ENCODE measurements at places on chromosomes 11 and 22.

GRCh38 chr11:13997881-13998280, 35.4 kb downstream of the SPON1 start:
- no peak for DNase-seq

- no peak for DNase-seq
Observed at GRCh38 chr11:86403458-86403857, 28.8 kb downstream of the CCDC81 start.

GRCh38 chr11:2791139-2791520, 91.3 kb upstream of the KCNQ1OT1 start:
- DNase-seq: no peak

GRCh38 chr11:133041181-133041580, 491.1 kb downstream of the OPCML start:
- DNase-seq: no peak

- no peak for DNase-seq
Observed at GRCh38 chr22:46063846-46064227, 86.5 kb upstream of the PPARA start.

GRCh38 chr22:43262990-43263644, 76.2 kb upstream of the TTLL12 start:
- DNase-seq: no peak

DNA sequence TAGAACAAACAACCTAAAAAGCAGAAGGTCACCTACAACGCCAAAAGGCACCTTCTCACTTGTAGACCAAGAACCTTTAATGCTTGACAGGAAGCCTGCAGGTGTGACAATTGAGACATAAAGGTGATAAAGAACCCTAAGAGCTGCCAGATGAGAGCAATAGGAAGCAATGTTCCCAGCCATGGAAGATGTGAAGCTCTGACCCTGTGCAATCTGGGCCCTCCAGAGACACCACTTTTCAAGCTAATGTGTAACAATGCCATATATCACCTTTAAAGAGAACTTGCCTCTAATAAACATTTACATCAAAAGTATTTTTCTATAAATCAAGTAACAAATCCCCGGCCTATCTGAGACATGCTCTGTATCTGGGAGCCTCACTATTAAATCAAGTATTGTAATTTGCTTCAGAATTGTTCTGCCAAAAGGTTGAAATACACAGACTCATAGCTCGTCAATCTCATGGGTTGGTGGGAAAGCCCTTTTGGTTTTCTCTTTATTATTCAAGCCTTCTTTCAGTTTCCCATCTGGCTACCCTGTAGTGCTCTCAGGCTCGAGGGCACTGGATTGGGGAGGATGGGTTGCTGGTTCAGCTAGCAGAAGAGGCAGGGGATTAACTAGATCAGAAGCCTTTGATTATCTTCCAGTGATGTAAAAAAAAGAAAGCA, 368.9 kb downstream of the BUD13 start:
- DNase-seq: no peak

DNA sequence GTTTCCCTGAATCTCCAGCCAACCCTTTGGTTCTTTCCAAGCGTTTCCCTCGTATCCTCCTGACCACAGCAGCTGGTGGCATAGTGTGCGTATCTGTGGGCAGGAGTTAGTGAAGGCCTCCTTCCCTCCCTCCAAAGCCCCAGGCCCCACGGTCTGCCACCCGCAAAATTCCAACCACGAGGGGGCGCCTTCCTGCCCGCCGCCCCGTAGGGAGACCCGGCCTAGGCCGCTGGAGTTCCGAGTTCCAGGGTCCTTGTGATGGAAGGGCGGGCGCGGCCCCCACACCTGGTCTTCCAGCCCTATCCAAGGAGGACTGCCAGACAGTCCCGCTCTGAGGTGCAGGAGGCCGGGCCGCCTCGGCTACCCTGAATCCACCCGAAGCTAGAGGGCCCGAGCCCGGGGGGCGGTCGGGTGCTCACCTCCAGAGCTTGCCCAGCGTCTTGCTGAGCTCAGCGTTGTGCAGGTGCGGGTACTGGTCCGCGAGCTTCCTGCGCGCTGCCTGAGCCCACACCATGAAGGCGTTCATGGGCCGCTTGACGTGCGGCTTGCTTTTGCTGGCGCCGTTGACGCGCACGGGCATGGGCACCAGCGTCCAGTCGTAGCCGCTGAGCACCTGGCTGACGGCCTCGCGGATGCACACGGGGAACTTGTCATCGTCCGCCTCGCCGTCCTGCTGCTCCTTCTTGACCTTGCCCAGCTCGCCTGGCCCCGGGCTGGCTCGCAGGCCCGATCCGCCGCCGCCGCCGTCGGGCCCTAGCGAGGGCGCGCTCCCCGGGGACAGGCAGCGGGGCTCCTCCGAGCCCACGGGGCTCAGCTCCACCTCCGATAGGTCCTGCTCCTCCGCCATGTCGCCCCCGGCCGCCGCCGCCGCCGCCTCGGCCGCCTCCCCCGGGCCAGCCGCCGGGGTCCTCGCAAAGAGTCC, 1.2 kb downstream of the SOX10 start:
- DNase-seq: no peak

DNA sequence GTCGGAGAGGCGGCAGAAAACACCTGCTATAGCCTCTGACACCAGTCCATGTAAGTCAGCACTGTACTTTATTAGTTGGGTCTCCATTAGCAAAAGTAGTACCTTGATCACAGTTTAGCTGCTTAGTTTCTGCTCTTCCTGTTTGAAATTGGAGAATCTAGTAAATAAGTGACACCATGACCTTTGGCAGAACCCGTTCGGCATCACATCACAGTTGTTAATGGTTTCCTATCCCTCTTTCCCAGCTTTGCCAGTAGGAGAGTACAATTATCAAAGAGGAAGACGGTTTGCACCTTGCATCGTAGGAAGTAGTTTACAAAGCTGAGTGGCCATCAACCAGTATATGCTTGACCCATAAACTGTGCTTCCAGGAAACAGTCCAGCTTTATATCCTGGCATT, 101.8 kb downstream of the TRIM44 start:
- DNase-seq: no peak

GRCh38 chr22:30591191-30591587, 521 bp downstream of the PES1 start:
- DNase-seq: no peak

GRCh38 chr11:87275176-87275575, 237.4 kb downstream of the TMEM135 start:
- no peak for DNase-seq

DNA sequence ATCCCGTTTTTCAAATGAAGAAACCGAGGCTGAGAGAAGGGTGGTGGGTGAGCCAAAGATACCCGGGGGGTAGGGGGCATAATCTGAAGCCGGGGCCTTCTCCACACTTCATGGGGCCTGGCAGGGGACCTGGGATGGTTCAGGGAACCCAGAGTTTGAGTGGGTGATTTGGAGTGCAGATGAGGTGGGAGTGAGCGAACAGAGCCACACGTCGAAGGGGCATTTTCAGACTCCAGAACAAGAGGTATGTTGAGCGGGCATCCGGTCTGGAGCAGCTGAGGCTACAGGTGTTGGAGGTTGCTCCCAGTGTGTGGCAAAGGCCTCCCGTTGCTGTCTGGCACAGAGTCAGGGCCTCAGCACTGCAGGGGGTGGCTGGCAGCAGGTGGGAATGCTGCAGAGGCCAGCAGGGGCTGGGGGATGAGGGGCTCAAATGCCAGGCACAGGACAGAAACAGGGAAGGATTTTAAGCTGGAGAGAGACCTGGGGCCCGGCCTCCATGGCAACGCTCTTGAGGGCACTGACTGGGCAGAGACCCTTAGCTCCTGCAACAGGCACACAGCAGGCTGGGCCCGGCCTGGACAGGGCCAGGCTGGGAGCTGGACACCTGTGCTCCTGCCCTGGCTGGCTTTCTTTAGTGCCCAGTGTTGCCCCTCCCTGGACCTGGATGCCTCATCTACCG, 46.2 kb downstream of the WNT11 start:
- DNase-seq: no peak

DNA sequence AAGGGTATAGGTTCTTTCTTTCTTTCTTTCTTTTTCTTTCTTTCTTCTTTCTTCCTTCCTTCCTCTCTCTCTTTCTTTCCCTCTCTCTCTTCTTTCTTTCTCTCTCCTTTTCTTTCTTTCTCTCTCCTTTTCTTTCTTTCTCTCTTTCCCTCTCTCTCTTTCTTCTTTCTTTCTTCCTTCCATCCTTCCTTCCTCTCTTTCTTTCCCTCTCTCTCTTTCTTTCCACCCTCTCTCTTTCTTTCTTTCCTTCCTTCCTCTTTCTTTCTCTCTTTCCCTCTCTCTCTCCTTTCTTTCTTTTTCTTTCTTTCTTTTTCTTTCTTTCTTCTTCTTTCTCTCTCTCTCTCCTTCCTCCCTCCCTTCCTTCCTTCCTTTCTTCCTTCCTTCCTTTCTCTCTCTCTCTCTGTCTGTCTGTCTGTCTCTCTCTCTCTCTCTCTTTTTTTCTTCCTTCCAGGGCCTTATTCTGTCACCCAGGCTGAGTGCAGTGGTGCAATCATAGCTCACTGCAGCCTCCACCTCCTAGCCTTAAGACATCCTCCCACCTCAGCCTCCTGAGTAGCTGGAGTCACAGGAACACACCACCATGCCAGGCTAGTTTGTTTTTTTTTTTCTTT, 26.8 kb downstream of the LIF start:
- no peak for DNase-seq

DNA sequence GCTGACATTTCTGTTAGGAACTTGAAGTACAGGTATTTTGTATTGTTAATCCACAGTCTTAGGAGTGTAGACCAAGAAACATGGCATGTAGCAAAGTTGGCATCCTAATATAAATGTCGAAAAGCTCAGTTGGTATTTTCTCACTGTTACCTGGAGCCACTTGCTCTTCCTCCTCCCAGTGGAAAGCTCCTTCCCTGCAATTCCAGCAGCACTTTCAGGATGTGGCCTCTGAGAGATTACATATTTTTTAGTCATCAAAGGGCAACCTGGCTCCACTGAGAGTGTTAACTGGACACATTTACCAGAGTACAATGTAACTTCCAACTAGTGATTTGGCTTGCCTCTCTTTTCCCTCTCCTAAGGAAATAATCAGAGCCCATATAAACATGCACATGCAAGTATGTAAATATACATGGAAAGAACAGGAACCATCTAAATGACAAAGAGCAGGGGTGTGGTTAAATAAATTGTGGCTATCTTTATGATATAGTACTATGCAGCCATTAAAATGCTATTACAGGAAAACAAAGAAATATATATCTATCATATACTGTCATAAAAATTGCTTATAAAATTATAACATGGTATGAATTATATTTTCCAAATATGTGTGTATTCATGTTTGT, 14.3 kb upstream of the EED start:
- no peak for DNase-seq

GRCh38 chr11:116459185-116460045, 313.4 kb downstream of the BUD13 start:
- DNase-seq: no peak

DNA sequence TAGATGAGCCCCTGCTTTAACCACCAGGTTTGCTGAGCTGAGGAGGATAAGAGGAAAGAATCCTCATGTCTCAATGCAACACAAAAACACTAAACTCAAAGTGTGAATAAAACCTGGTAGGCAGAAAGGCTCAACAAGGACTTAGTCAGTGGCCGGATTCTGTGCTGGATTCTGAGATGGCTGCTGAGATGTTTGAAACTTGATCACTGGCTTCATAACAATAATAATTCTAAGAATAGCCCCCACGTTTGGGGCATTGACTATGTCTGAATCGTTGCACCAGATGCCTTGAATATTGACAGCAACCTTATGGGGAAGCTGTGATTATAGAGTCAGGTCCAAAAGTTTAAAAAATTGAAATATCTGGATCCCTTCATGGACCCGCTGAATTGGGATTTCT, 4.6 kb downstream of the DKK3 start:
- DNase-seq: no peak

- DNase-seq: no peak
Observed at GRCh38 chr11:102307727-102308038, 9.6 kb upstream of the BIRC3 start.

GRCh38 chr11:37503411-37504059, 905.5 kb upstream of the RAG2 start:
- DNase-seq: no peak

DNA sequence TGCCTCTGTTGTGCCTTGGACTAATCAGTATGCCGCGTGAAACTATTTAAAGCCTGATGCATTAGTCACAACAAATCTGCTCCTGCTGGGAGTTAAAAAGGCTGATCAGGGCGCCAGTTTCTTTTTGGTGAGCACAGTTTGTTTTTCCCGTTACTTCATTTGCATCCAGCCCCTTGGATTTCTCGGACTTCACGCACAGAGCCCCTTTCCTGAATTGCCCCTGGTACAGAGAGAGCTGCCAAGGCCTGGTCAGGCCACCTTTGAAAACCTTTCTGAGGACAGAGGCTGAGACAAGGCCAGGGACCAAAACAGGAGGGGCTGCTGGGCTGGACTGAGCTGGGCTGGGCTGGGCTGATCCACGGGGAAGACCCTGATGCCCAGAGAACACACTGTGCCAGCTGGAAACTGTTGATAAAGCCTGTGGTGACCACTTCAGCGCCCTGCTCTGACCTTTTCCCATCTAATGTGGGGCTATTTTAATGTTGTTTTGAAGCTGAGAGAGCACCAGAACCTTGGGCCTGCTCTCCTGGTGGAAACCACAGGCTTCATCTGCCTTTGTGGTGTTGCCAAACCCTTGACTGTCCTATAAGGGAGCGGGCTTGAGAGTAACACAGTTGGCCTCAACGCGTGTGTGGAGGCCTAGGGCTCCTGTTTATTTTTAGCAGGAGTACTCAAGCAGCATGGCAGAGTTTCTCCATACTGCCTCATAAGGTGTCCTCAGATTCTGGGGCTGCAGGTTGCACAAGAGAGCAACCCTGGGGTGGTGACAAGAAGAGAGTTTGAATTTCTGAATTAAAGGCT, 44.2 kb downstream of the NAV2 start:
- DNase-seq: no peak

- no peak for DNase-seq
Observed at GRCh38 chr11:125201525-125202141, 37.1 kb downstream of the PKNOX2 start.

DNA sequence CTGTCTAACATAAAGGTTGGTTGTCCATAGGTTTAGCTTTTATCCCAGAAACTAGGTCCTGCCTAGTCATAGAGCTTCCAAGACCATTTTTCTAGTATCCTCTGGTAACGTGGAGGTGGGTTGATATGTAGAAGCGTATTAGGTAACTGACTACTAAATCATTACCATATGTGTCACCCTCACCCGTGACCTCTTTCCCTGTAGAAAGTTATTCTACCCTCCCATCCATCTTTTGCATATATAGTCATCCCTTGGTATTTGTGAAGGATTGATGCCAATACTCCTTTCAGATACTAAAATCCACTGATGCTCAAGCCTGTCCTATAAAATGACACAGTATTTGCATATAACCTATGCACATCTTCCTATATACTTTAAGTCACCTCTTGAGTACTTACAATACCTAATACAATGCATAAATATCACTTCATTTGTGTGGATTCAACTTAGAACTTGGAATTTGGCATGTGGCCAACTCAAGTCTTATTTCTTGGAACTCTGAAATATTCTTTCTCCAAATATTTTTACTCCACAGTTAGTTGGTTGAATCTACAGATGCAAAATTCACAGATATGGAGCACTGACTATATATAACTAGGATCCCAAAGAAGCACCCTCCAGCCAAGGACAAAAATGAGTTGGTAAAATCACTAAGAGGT, 497.0 kb upstream of the TENM4 start:
- DNase-seq: no peak

GRCh38 chr11:61270354-61271076, 24.6 kb downstream of the VWCE start:
- no peak for DNase-seq

- no peak for DNase-seq
Observed at GRCh38 chr11:131470216-131470925, 100.0 kb downstream of the NTM start.
